Type B pancreatic cell (in vitro differentiated cells): ENCODE measurements at places on chromosomes 7 and 10. TPM values are rescaled to one million over a fixed set of nuclear protein-coding genes. Genes with fewer than 3 reads are reported as not detected.

The LIPM gene
- 0.38 TPM in 1 of 2 replicates, not detected in the other for total RNA-seq

The VSIR gene
- total RNA-seq, result 47.0 and 82.1 TPM in 2 replicates

The STAG3 gene
- total RNA-seq, result 1.6 and 1.7 TPM in 2 replicates

The MEOX2 gene
- 3.0 TPM in 1 of 2 replicates, not detected in the other for total RNA-seq

The NXPH1 gene
- 0.29 and 0.33 TPM in 2 replicates for total RNA-seq

The TMEM60 gene
- total RNA-seq, result 16.1 and 17.0 TPM in 2 replicates

The ANXA8 gene
- total RNA-seq, result 0.94 and 2.0 TPM in 2 replicates

The STEAP4 gene
- total RNA-seq, result 1.2 and 1.6 TPM in 2 replicates

The HMX2 gene
- 0.19 TPM in 1 of 2 replicates, not detected in the other for total RNA-seq

The WAPL gene
- total RNA-seq, result 41.3 and 42.4 TPM in 2 replicates
